ENCODE measurements at places on chromosomes 4 and X. TPM values are rescaled to one million over a fixed set of nuclear protein-coding genes. Genes with fewer than 3 reads are reported as not detected.

The SH3D19 gene
- polyA plus RNA-seq: not detected

The RTL9 gene
- not detected for polyA plus RNA-seq

The FREM3 gene
- not detected for polyA plus RNA-seq

The CT47B1 gene
- not detected for polyA plus RNA-seq

DNA sequence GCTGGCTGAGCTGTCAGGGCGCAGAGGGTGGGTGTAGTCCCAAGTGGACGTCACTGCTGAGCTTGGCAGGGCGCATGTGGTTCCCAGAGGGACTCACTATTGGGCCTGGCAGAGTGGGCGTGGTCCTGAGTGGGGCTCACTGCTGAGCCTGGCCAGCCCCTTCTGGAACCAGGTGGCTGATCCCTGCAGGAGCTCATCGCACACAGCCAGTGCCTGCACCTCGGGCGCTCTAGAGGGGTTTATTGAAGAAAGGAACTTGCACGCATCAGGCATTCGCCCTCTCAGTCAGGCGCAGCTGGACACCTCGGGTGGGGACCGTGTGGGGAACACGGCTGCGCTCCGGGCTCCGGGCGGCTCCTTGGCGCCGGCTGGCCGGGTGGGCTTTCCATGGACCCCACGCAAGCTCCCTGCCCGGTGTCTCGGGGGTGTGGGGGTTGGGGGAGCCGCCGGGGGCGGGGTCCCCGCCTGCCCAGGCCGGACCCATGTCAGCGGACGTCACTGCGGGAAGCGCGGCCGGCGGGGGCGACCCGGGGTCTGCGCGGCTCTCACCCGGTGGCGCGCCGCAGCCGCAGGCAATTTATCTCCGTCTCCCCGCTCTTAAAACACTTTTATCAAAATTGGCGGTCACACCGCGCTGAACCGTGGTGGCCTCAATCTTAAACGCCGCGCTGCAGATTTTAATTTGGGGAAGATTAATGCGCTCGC lies 65.4 kb upstream of the NKX1-1 start:
- no peak overlapping the region for H3K4me3 ChIP-seq
- H3K27me3 ChIP-seq: no peaks in the 10 kb centered on the region
- DNase-seq: no peak
- no peaks in the 10 kb centered on the region for H3K36me3 ChIP-seq
- no peaks in the 10 kb centered on the region for H3K4me1 ChIP-seq

GRCh38 chrX:18951032-18951431 lies 32.9 kb downstream of the PHKA2 start:
- no peak for DNase-seq
- H3K27ac ChIP-seq: no peak overlapping the region
- no peak overlapping the region for H3K4me3 ChIP-seq
- H3K36me3 ChIP-seq: peaks cover 10% of the 10 kb centered on the region
- H3K27me3 ChIP-seq: no peaks in the 10 kb centered on the region

DNA sequence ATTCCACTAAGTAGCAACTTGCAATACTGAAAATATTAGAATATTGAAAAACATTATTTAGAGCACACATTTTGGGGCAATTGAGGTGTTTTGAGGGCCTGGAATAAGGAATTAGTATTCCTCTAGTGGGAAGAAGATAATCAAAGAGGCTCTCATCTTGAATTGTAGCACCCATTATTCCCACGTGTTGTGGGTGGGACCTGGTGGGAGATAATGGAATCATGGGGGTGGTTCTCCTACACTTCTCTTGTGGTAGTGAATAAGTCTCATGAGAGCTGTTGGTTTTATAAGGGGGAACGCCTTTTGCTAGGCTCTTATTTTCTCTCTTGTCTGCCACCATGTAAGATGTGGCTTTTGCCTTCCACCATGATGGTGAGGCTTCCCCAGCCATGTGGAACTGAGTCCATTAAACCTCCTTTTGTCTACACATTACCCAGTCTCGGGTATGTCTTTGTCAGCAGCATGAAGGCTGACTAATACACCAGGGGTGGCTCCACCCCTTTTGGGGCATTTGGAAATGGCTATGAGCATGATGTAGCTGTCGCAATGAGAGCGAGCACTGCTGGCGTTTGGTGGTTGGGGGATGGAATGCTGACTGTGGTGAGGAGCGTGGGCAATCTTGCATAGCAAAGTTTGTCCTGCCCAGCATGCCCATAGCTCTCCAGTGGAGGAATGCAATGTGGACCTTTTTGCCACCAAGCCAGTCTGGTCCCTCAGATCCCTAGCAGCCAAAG lies 308.2 kb downstream of the FRMPD4 start:
- no peak overlapping the region for H3K4me3 ChIP-seq
- H3K4me1 ChIP-seq: no peaks in the 10 kb centered on the region
- no peak for DNase-seq
- no peak overlapping the region for H3K27ac ChIP-seq

GRCh38 chrX:7219153-7219705 lies 71.3 kb upstream of the PUDP start:
- H3K27ac ChIP-seq: no peak overlapping the region
- no peak overlapping the region for H3K4me3 ChIP-seq
- H3K36me3 ChIP-seq: no peaks in the 10 kb centered on the region
- H3K27me3 ChIP-seq: no peaks in the 10 kb centered on the region

GRCh38 chr4:93501244-93501643 lies 327.3 kb upstream of the ATOH1 start:
- no peaks in the 10 kb centered on the region for H3K36me3 ChIP-seq
- H3K27ac ChIP-seq: no peak overlapping the region
- no peak for DNase-seq
- no peaks in the 10 kb centered on the region for H3K4me1 ChIP-seq
- H3K27me3 ChIP-seq: no peaks in the 10 kb centered on the region
- H3K4me3 ChIP-seq: no peak overlapping the region
